ENCODE measurements at places on chromosomes 2 and 18.
A peak's percentile ranks its signal among the peaks of the same experiment; 100 is the strongest.

DNA sequence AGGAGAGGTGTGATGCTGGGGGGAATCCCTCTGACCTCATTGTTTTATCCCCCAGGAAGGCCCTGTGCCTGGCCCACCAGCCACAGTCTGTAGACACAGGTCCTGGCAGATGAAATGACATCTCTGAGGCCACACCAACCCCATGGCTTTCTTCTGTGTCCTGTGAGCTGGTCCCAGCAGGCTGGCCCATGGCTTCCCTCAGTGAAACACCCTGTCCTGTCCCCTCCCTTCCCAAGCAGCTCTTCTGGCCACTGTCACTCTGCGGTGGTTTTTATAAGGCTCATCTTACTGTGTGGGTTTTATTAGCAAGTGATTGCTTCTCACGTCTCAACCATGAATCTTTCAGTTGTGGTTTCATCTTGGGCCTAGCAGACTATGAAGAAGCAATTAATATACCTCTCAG, 102.8 kb upstream of the STPG4 start:
- DNase-seq: no peak

DNA sequence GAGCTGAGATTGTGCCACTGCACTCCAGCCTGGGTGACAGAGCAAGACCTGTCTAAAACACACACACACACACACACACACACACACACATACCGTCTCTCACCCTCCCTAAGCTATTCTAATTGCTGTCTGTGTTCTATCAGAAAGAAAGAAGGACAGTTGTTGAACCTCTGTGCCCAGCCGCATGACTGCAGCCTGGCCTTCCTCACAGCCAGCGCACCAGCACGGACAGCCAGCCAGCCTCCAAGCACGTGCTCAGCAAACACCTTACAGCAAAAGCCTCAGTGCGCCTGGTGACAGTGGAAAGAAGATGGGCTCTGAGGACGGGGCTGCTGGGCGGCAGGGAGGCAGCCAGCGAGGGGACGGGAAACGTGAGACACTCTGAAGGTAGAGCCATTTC, 58.0 kb downstream of the ZNF516 start:
- no peak for DNase-seq

DNA sequence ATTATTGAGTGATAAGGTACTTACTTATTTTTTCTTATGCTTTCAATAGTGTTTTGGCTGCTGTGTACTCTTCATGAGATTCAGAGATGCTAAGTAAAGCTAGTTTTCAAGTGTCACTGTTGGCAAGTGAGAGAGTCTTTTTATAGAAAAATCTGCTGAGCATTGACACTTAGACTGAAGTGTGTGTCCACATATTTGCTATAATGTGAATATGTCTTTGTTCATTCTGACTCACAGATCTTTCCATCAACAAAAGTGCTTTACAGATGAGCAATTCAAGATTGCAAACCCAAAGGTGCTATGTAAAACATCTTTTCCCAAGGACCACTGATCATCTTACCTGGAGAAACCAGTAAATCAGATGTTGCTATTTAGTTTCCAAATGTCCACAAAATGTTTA, 410.6 kb upstream of the FIGN start:
- no peak for DNase-seq

DNA sequence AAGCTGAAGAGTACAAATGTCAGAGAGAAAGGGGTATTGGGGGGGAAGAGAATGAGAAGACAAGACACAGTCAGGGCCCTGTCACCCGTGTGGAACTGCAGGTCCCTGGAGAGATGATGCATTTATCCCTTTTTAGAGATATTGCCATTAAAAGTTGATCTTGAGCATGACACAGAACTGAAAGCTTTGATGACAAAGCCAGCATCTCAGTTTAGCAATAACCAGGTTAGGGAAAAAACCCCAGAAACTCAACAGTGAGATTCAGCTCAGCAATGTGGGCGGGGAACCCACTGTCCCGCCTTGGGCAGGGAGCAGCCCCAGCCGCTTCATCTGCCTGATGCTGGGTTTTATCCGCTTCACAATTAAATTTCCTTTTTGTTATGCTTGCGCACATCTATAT, 181.1 kb downstream of the NEDD4L start:
- no peak for DNase-seq

DNA sequence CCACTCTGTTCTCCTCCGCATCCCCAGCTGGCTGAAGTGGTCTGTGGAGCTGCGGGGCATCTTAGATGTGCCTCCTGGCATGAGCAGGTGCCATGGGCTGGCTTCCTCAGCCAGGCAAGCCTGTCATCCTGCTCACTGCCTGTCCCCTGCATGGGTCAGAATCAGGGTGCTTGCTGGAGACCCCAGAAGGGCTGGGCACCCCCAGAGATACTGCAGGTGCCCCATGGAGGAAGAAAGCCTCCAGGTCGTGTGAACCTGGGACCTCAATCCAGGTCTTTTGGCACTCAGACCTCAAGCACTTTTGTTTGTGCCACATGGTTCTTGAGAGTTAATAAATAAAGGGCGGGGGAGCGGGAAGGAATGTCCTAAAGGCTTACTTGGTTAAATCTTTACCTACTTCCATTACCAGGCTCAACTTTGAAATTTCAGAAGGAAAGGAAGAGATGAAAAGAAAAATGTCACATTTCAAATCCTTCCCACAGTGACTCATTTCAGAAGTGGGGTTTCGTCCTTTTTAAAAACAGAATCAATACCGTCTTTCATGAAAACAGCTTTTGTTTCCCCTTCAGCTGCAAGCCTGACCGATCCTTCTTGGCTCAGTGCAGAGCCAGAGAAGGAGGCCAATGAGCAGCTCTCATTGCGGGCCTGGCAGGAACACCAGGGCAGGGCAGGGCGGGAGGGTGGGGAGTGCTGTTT, 69.9 kb downstream of the RHOB start:
- DNase-seq: no peak

DNA sequence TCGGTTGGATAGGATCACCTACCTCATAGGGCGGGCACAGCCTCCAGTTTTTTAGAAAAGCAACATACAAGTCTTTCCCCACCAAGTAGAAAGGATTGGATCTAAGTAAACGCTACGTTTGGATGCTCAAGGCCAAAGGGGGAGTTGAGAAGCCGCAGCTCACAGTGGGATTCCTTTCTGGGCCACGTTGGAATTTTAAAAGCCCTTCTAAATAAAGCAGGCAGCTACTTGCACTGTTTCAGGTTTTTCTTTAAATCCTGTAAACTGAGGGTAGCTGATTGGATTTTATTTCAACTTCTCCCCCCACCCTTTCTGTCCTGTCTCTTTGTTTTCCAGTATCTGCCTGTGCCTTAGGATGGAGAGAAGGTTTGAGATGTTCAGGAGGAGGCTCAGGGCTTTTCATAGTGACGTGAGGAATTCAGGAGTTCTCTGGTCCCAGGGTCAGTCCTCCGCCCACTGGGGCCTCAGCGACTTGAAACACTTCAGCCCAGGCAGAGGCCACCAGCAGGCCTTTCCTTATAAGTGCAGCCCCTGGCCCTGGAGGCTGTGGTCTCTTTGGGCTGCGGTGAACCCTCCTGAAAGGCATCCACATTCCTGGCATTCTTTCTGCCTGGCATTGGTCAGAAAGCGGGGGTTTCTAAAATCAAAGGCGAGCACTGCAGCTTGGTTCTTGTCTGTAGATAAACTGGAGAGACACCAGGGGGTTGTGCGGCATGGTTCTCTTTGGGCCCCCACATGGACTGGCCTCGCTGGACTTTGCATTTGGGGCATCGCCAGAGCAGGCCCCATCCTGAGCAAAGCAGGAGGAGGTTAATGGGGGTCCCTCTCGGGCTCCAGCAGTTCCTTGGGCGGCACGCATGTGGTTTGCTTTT, 44.5 kb downstream of the SH3BP4 start:
- no peak for DNase-seq

GRCh38 chr2:234269769-234270204, 219.3 kb downstream of the SPP2 start:
- DNase-seq: no peak

DNA sequence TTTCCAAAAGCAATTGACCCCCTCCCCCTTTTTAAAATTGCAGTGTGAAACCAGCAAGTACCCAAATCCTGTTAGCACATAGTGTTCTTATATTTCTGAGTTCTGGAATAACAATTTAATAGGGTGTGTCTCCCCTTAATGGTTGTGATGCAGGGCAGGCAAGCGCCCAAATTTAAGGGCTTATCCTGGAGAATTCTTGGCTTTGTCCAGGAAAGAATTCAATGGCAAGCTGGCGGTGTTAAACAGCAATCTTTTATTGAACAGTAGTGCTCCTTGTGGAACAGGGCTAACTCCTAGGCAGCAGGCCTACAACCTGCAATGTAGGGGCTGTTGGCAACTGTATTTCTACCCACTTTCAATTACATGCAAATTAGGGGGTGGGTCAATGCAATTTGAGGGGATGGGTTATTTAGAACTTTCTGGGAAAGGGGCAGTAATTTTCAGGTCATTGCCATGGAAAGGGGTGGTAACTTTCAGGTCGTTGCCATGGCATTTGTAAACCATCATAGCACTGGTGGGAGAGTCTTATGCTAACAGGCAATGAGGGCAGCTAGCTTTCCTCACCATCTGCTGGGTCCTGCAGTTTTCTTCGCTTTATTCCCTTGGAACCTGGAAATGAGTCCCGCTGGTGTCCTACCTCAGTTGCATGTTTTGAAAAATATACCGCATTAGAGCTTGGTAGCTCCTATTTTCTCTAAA, 149.0 kb upstream of the KCTD1 start:
- DNase-seq: no peak

DNA sequence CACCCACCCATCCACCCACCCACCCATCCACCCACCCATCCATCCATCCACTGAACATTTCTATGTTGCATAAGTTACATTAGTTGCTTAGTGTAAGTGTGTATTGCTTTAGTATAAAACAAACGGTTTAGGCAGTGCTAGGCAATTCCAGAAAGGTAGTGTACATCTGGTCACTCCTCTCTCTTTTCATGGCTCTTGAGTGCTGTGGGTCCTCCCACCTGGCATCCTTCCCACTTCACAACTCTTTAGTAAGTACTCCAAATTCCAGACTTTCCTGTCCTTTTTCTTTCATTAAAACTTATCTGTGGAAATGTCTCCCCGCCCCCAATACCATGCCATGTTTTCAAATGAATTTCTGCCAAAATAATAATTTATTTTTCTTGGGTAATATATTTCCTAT, 122.5 kb downstream of the PLEKHM3 start:
- peak; percentile 64 for DNase-seq

DNA sequence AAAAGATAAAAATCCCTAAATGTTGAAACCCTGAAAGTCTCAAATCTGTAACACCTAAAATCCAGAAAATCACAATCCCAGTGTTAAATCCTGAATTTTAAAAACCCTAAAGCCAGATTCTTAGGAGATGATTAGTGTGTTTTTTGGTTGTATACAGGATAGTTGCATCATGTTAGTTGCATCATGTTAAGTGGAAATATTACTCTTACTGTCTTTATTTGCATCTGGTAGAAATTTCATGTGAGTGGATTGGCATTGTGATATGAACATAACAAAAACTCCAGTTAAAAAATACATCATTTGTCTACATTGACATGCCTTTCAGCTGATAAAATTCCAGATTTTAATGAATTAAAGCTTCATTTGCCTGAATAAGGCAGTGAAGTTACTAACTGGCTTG, 683.1 kb upstream of the ACVR2A start:
- no peak for DNase-seq

GRCh38 chr2:43832457-43832856, 6.2 kb downstream of the ABCG5 start:
- DNase-seq: no peak

DNA sequence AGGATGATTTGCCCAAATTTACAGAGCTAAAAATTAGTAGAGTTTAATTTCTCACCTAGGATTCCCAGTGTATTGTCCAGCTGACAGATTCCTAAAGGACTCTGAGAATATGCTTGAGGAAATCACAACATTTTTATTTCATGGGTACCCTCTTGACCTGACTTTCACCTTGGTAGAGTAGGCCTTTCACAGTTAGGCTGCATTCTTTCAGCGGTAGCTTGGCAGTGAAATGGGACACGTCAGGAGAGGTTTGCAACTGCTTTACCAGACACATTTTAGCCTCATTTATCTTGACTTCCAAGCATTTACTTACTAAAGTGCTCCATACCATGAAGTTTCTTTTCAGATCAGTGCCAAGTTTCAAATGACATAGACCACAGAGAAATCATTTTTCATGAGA, 937.9 kb upstream of the LRRTM1 start:
- no peak for DNase-seq

DNA sequence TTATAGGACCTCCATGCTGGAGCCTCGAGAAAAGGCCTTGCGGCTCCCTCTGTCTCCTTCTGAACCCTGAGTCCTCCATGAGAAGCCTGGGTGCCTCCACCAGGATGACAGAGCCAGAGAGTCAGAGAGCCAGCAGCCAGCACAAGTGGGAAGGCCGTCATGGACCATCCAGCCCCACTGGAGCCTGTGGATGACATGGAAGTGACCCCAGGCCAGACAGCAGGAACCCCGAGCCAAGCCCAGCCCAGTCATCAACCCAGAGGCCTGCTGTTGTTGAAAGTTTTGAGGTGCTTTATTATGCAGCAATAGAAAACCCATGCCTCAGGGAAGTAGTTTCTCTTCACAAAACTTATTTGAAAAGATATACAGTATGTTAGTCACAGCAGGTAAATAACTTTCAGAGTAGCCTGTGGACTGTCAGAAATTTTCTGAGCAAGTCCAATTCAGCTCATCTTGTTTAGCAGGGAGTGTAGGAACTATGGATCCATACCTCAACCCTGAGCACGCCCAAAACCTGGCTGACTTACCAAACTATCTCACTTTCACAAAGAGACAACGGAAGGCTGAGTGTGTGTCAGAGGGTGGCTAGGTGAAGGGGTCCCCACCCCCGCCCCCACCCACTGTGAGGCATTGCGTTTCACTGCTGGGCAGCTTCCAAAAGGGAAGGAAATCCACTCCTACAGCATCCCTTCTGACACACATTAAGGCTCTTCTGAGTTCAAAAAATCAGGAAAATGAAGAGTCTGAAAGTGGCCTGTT, 79.9 kb upstream of the NDUFV2 start:
- no peak for DNase-seq

DNA sequence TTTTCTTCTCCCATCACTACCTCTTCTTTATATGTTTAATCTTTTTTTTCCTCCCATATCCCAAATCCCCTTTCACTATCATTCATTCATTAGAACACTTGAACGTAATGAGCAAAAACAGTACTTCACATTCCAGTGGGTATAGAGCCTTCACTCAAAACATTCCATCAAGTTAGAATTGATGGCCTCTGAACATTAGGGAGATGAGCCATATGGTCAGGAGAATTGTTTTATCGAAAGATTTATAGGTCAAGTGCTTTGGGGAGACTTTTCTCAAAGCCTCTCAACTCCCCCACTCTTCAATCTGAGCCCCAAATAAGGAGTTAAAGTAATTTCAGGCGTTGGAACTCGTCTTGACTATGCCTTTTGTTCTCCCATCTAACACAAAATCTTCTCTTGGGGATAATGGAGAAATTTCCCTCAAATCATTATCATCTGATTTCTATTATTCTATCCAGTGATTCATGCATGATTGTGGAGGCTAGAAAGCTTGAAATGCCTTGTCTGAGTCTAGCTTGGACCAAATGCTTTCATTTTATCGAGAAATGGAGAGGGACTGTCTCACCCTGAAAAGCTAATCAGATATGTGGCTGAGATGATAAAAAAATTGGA, 79.2 kb downstream of the KIAA2012 start:
- no peak for DNase-seq
